ENCODE measurements at places on chromosomes 12 and 14.

- no peak for DNase-seq
Measured at GRCh38 chr12:98821232-98821631, 176.1 kb downstream of the APAF1 start.

GRCh38 chr12:91677556-91677955 lies 468.1 kb downstream of the BTG1 start:
- DNase-seq: no peak

DNA sequence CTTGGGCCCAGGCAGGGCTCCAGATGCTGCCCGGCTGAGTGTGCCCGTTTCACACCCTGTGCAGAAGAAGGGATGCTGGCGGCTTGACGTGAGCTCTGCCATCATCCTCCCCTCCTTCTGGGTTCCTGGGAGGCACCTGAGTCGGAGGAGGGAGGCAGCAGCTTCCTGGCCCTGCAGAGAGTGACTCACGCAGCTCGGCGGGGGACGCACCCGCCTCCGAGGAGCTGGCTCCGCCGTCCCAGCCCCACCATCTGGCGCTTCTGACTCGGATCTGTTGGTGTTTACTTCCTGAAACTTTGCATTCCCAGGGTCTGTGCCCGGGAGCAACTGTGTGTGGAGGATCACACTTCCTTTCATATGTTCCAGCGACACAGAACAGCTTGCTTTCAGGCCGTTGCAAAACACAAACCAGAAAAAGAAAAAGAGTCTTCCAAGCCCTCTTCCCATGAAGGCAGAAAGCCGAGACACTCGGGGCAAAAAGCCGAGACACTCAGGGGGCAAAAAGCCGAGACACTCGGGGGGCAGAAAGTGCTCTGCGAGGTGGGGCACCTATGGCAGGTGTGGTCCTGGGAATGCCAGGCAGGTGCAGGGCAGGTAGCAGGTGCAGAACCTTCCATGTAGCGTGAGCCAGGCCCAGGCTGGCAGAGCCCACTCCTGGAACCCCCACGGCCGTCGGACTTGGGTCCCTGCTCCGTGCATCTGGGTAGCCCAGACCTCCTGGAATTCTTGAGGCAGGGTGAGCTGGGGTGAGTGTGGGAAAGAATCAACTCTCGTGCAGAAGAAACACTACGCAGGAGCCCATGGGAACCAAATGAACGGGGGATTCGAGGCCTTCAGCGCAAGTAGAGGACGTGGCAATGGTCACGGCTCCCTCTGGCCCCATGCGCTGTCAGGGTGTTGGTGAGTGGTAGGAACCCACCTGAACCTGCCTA lies 27.6 kb upstream of the GALNT9 start:
- DNase-seq: no peak

- no peak for DNase-seq
Measured at GRCh38 chr14:67477926-67478799, 10.4 kb downstream of the TMEM229B start.

- no peak for DNase-seq
Measured at GRCh38 chr12:9605483-9605882, 2.2 kb downstream of the KLRB1 start.

DNA sequence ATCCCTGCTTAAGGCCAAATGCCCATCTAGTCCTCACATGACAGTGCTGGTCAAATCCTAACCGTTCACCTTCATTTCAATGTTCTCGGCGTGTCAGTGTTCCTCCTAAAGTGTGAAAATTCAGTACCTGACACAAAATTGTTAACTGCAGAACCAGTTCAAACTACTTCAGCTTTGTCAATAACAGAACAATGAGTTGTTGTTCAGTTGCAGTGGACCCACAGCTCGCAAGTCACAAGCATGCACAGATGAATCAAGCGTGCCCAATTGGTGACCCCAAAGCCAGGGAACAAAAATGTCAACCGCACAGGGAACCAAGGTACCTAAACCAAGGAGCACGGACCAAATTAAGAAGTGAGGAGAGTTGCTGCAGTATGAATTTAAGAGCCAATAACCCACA lies 23.2 kb downstream of the NRDE2 start:
- DNase-seq: no peak

- no peak for DNase-seq
Measured at GRCh38 chr14:61599942-61600341, 95.4 kb upstream of the HIF1A start.

GRCh38 chr14:67377916-67378315 lies 17.8 kb downstream of the EIF2S1 start:
- no peak for DNase-seq

- no peak for DNase-seq
Measured at GRCh38 chr14:53847881-53848280, 108.7 kb downstream of the BMP4 start.

- peak; percentile 1 for DNase-seq
Measured at GRCh38 chr12:130013771-130014484, 110.1 kb upstream of the TMEM132D start.

DNA sequence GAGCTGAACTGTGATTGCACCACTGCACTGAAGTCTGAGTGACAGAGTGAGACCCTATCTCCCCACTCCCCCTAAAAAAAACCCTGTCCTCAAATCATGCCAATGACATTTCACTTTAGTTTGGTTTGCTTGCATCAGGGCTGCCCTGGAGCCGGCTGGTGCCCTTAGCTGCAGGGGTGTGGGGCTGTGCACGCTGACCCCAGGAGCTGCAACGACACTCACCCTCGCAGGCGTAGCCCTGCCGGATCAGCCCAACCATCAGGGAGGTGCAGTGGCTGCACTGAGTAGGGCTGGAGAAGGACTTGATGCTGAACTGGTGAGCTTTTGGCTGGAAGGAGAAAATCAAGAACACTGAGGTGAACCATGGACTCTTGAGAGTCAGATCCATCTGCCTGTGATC lies 29.8 kb downstream of the AMN start:
- no peak for DNase-seq
